Putamen (tissue), 1 donor: ENCODE measurements at places on chromosomes 11 and 22.

- DNase-seq = peak; percentile 40
Measured at GRCh38 chr11:19976281-19976941, 183.9 kb downstream of the DBX1 start.

DNA sequence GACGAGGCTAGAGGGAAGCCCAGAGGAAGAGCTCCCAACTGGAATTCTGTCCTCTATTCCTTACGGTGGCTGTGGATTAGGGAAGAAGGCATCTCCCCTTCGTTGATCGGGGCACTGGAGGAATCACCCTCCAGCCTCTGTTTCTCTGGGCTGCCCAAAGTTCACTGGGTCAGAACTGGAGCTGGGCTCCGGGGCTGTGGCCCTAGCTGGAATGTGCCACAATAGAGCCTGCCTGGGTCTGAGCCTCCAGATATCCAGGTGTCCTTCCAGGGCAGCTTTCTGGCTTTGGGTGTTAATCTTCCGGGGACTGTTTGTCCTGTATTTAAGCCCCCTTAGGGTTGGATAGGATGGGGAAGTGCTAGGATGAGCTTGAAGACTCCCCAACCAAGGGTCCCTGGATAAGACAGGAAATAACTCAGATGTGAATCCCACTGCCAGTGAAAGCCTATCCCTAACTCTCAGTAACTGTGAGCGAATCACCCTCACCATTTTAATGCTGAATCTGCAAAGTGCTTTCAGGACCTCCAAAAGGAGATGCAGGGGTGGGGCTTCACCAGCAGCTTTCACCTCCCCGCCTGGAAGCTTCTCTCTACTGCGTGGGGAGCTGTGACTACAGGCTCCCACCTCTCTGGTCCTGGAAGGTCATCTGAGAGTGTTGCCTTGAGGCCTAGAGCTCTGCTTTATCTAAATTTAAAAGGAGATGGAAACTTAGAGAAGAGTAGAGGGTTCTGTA, 9.5 kb downstream of the YPEL4 start:
- DNase-seq = no peak

- DNase-seq = peak; percentile 80
Measured at GRCh38 chr22:45208993-45209838, 31.5 kb downstream of the KIAA0930 start.

- DNase-seq = no peak
Measured at GRCh38 chr11:133947321-133947756, 9.4 kb downstream of the IGSF9B start.

DNA sequence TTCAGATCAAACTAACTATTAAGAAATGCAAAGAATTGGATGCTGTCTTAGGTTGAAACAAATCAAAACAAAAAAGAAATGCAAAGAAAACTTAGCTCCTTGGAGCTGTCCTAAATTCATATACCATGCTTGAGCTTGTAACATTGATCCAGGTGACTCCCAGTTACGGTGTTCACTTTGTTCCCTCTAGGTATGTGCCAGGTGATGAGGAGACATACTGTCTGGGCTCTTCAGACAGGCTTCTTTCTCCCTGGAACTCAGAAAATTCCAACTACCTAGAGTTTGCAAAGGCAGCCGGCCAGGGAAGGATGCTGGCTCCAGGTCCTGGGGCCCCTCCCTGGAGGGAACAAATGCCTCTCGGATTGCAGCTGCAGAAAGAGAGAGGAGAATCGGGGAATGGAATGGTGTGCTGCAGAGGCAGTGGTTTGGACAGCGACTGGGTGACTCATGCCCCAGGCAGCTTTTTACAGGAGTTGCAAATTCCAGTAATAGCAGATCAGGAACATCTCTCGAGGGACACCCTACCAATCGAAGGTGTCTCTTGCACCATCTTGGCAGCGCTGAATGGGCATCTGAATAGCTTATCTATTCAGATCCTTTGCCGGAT, 12.3 kb upstream of the ASPHD2 start:
- no peak for DNase-seq

DNA sequence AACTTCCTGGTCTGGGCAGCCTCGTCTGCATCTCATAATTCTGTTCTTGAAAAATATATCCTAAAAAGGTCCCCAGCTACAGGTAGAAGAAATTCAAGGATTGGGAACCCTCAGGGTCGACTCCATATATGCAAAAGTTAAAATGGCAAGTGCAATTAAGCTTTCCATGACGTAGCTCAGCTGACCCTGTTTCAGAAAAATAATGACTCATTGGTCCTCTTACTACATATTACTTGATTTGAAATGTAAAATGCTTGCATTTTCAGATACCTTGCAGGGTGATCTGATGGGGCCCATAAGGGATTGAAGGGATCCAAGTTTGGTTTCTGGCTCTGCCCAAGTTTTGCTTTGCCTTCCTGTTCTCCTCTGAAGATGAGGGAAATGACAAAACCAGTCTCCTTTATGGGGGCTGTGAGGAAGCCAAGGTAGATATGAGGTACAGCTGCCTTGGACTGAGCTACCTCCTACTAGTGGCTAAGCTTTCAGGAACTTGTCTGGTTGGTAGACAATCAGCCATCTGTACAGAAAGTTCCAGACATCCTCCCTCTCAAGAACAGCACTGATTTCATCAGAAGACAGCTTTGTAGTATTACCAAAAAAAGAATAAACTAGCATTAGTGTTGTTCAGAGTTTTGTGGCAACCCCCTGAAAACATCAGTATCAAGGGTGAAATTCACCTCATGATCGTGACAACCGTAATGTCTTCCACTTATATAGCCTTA, 177.3 kb downstream of the DBX1 start:
- DNase-seq = no peak

- no peak for DNase-seq
Measured at GRCh38 chr11:130449996-130450769, 1.7 kb downstream of the ADAMTS15 start.

DNA sequence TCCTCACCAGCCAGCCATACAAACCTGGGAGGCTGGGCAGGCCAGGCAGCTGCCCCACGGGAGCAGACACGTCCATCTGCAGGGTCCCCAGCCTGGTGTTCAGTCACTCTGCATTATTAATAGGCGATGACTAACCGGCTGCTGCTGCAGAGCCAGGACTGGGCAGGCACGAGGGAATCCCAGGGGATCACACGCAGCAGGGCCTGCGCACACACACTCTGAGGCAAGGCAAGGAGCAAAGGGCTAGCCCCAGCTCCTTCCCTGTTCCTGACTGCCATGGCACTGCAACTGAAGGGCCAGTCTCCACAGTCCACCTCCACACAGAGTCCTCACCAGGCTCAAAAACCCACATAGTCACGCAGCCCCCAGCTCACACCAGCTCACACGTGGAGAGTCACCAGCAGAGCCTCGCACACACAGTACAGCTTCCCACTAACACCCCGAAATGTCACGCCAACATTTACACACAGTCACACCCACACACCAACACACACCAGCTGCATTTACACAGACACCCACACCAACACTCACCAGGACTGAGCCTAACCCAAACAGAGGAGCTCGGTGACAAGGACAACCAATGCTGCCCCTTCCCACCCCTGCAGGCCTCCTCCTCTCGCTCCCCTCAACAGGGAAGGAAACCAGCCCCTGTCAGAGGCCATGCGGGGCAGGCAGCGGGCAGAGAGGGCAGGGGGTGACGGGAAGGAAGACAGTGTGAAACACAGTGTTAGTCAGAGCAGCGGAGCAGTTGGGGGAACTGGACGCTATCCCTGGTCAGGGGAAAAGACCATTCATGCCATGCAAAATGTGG, 47.3 kb downstream of the NRXN2 start:
- peak; percentile 56 for DNase-seq

DNA sequence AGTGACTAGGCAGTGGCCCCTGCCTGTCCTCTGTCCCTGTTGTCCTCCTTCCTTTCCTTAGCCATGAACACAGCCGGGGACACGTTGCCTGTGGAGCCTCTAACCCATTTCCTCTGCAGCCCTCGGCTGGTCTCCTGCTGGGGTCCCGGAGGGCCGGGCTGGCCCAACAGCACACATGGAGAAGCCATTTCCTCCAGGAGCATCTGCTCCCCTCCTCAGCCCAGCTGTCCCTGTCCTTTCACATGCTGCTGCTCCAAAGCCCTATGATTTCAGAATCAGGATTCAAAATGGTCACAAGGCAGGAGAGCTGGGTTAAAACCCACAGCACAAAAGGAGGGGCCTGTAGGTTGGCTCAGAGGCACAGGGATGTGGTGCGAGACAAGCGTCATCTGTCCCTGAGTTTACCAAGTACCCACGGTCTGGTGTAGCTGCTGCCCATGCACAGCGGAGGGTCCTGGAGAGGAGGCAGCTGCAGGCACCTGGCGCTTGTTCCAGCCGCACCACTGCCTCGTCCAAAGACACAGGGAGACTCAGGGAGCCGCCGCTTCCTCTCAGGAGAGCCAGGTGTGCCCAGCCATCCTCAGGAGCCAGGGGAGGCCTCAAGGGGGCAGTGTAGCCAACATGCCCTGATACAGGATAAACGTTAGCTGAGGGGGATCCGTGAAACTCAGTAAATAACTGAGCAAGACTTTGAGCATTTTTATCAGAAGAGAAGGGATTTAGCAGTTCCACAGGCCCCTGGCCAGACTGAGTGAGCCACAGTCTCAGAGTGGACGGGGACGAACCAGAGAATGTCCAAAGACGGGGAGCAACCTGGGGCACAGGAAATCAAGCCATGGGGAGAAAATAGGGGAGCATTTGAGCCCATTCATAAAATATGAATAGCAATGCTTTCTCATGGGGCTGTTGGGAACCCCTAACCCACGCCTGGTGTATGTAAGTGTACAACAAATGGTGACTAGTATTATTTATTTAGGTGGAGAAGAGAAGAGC, 3.9 kb upstream of the VSIG10L2 start:
- no peak for DNase-seq

GRCh38 chr11:1836011-1836945, 1.5 kb downstream of the SYT8 start:
- no peak for DNase-seq

DNA sequence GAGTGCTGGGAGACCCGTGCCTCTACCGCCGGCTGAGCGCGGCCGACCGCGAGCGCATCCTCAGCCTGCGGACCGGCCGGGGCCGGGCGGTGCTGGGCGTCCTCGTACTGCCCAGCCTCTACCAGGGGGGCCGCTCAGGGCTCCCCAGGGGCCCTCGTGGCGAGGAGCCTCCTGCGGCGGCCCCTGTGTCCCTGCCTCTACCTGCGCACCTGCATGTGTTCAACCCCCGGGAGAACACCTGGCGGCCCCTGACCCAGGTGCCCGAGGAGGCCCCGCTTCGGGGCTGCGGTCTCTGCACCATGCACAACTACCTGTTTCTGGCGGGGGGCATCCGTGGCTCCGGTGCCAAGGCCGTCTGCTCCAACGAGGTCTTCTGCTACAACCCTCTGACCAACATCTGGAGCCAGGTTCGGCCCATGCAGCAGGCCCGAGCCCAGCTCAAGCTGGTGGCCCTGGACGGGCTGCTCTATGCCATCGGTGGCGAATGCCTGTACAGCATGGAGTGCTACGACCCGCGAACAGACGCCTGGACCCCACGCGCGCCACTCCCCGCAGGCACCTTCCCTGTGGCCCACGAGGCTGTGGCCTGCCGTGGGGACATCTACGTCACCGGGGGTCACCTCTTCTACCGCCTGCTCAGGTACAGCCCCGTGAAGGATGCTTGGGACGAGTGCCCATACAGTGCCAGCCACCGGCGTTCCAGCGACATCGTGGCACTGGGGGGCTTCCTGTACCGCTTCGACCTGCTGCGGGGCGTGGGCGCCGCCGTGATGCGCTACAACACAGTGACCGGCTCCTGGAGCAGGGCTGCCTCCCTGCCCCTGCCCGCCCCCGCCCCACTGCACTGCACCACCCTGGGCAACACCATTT, 3.5 kb downstream of the KLHDC7B start:
- no peak for DNase-seq

- no peak for DNase-seq
Measured at GRCh38 chr11:67691149-67691548, 16.7 kb upstream of the ALDH3B2 start.

GRCh38 chr11:44711787-44712608, 14.8 kb upstream of the TSPAN18 start:
- DNase-seq = no peak

DNA sequence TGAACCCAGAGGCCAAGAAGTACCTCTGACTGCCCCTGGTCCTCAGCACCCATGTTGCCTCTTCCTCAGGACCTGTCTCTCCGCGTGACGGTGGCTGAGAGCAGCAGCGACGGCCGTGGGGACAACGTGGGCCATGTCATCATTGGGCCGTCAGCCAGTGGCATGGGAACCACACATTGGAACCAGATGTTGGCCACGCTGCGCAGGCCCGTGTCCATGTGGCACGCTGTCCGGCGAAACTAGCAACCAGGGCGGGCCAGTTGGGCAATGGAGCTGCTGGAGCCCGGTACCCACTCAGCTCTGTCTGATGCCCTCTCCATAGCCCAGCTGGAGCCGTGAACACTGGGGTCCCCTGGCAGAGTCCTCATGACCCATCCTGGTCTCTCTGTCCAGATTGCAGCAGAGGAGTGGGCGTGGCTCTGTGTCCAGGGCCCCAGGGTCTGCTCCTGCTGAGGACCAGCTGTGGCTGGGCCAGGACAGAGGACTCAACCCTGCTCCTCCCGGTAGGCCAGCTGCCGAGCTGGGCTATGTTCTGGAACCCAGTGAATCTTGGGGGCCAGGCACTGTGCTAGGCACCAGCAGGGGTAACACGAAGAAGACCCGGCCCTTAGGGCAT, 8.0 kb upstream of the RHOD start:
- DNase-seq = no peak
